ENCODE measurements at places on chromosomes 4 and X. TPM values are rescaled to one million over a fixed set of nuclear protein-coding genes. Genes with fewer than 3 reads are reported as not detected.

GRCh38 chr4:19675172-19675811 is 576.4 kb upstream of the SLIT2 start:
- no peaks in the 10 kb centered on the region for H3K36me3 ChIP-seq
- H3K27ac ChIP-seq: no peak overlapping the region
- no peaks in the 10 kb centered on the region for H3K27me3 ChIP-seq
- no peaks in the 10 kb centered on the region for H3K4me1 ChIP-seq
- H3K4me3 ChIP-seq: no peak overlapping the region
- no peak for DNase-seq

DNA sequence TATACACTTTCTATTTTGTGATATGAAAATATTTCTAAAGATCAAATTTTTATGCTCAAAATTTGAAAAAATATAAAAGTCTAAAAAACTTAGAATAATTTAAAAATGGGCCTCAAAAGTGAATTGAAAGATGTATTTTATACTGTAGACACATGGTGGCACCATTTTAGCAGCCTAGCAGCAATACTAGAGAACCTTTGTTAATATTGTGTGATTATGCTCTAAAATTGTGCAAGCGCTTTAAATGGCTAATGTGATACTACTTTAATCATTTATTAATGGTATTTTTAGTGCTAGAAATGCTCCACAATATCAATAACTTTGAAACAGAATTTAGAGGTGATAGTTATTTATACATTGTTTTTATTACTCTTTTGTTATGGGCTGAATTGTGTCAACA is 3.7 kb upstream of the GUF1 start:
- no peak for DNase-seq
- peaks cover 3% of the 10 kb centered on the region for H3K4me1 ChIP-seq
- H3K27ac ChIP-seq: no peak overlapping the region
- H3K4me3 ChIP-seq: no peak overlapping the region
- H3K27me3 ChIP-seq: no peaks in the 10 kb centered on the region

DNA sequence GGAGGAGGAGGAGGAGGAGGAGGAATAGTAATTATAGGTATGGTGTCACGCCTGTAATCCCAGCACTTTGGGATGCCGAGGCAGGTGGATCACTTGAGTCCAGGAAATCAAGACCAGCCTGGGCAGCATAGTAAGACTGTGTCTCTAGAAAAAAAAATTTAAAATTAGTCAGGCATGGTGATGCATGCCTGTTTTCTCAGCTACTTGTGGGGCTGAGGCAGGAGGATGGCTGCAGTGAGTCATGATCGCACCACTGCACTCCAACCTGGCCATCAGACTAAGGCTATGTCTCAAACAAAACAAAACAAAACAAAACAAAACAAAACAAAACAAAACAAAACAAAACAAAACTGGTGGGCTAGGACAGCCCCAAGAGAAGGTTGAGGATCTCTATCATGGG is 3.0 kb downstream of the STARD8 start:
- H3K27me3 ChIP-seq: peaks cover 3% of the 10 kb centered on the region
- H3K27ac ChIP-seq: no peak overlapping the region
- DNase-seq: no peak
- peaks cover 9% of the 10 kb centered on the region for H3K4me1 ChIP-seq
- no peaks in the 10 kb centered on the region for H3K36me3 ChIP-seq

COX7B2 gene
- total RNA-seq: not detected

C4orf36 gene
- 5.6 TPM for total RNA-seq

DNA sequence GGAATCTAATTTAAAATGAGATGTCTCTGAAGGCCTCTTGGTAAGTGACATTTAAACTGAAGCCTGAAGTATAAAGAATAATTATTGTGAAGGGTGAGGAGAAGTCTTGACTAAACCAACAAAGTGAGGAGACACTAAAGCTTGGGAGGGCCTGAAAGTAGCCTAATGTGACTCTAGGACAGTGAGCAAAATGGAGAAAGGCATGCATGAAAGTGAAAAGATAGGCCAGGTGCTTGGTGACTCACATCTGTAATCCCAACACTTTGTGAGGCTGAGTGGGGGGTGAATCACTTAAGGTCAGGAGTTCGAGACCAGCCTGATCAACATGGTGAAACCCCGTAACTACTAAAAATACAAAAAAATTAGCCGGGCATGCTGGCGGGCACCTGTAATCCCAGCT is 46.9 kb upstream of the SMARCAD1 start:
- no peak for DNase-seq
- H3K27ac ChIP-seq: no peak overlapping the region
- H3K36me3 ChIP-seq: no peaks in the 10 kb centered on the region

- H3K27ac ChIP-seq: no peak overlapping the region
- H3K4me3 ChIP-seq: no peak overlapping the region
- DNase-seq: no peak
- no peaks in the 10 kb centered on the region for H3K4me1 ChIP-seq
- no peaks in the 10 kb centered on the region for H3K36me3 ChIP-seq
- H3K27me3 ChIP-seq: no peaks in the 10 kb centered on the region
Observed at GRCh38 chrX:116605576-116605975, 142.8 kb upstream of the CT83 start.

GRCh38 chr4:139658185-139658584 is 7.4 kb upstream of the MGST2 start:
- peaks cover 2% of the 10 kb centered on the region for H3K27me3 ChIP-seq
- peak overlapping the region; percentile 31 for H3K27ac ChIP-seq
- H3K4me1 ChIP-seq: peaks cover 13% of the 10 kb centered on the region
- no peak for DNase-seq

DNA sequence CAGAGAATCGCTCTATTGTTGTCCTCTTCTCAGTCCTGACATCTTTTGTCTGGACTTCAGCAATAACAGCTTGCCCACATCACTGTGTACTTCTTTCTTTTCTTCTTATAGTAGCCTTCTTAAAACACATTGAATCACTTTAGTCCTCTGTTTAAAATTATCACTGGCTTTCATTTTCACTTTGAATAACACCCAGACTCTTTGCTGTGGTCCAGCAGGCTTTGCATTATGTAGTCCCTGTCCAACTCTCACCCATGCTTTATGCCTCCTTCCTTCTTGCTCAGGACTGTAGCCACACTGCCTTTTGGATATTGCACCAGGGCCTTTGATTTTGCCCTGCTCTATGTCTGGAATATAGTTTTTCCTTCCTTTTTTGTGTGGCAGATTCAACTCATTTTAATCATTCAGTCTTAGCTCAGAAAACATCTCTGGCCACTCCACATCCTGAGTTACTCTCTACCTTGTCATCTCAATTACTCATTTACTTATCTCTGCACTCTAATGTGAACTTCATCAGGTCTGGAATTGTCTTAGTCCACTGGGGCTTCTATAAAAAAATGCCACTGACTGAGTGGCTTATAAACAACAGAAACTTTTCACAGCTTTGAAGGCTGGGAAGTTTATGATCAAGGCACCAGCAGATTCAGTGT is 168.2 kb downstream of the C4orf33 start:
- H3K4me1 ChIP-seq: no peaks in the 10 kb centered on the region
- H3K36me3 ChIP-seq: no peaks in the 10 kb centered on the region
- no peak overlapping the region for H3K4me3 ChIP-seq
- no peak for DNase-seq
- no peak overlapping the region for H3K27ac ChIP-seq

Data from spinal cord (tissue), 10 donors.